ENCODE measurements at places on chromosomes 5 and 9.

DNA sequence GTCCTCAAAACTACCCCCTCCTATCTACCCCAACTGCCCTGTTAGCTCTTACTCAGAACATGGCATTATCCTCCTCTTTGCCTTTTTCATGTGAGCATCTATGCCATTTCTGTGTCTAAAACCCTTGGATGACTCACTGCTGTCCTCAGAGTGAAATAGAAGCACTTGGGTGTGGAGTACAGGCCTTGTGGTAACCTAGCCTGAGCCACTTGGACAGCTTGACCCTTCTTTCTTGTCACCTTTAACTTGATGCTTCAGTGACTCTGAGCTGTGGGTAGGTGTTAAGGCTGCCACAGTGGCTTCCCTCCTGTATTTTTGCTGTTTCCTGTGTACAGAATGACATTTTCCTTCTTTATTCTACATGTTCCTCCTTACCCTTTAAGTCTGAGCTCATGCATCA lies 391.4 kb downstream of the SH3GL2 start:
- DNase-seq, result no peak

DNA sequence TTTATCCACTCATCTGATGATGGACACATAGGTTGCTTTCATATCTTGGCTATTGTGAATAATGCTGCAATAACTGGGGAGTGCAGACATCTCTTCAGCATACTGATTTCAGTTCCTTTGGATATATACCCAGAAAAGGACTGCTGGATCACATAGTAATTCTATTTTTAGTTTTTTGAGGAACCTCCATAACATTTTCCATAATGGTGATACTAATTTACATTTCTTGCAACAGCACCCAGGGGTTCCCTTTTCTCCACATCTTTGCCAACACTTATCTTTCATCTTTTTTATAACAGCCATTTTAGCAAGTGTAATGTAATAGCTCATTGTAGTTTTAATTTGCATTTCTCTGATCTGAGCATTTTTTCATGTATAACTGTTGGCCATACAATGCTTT lies 34.1 kb upstream of the NR4A3 start:
- DNase-seq, result no peak

DNA sequence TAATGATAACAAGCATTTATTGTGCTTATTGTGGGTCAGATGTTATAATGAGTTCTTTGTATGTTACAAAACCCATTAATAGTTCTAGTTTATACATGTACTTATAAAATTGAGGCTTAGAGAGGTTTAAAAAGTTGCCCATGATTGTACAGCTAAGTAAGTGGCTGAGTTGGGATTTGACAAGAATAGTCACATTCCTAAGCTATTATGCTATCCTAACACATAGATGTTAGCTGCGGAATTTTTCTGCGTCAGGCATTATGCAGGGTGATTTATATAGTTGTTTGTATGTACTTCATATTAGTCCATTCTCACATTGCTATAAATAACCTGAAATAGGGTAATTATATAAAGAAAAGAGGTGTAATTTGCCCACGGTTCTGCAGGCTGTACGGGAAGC lies 12.5 kb downstream of the COMMD10 start:
- no peak for DNase-seq

- no peak for DNase-seq
Measured at GRCh38 chr5:1512541-1513291, 11.0 kb downstream of the LPCAT1 start.

GRCh38 chr9:133711428-133712220 lies 26.5 kb downstream of the SARDH start:
- DNase-seq, result no peak

GRCh38 chr5:166883016-166883415 lies 1408.4 kb upstream of the WWC1 start:
- DNase-seq, result no peak

DNA sequence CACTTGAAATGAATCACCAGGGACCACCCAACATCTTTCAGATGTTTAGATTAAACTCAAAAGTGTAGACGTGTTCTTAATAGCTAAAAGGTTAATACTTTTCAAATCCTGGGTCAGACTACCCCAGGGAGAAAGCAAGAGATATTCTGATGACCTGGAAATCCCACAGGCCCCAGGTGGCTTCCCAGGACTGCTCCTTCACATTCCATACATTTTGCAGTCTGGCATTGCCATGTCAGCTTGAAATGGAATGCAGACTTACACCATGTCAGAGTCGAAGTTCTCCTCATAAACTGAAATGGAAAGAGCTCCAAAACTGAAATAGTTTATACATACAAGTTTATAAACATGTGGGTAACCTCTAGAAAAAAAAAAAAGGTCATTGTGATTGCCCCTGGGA lies 61.5 kb downstream of the TMEM167A start:
- DNase-seq, result no peak

DNA sequence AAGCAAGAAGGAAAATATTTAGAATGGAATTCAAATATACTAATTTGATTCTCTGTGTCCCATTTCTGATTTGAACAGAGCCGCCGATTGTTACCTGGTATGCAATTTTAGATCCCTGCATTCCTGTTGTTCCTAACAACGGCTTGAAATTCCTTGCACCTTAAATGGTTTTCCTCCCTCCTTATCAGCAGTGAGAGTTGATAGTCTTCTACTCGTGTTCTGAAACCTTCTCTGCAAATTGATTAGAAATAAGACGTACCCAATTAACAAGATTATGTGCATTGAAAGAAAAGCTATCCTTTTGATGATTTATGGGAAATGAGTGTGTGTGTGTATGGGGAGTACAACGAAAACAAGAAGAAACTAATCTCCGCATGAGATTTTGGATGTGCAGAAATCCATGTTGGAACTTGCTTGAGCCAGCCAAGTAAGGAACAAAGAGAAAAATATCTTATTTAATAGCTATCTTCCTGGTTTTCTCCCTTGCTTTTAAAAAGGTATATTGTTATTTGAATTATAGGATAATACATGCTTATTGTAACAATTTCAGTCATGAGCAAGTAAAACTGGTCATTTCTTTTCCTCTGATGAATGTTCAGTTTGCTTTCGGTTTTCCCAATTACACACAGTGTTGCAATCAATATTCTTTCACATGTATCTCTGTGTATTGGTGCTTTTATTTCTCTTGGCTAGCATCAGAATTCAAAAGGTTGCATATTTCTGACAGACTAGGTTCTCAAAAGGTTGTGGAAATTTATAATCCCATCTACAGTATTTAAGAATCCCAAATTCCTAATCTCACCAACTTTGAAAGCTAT lies 211.1 kb upstream of the ACTBL2 start:
- DNase-seq, result no peak

GRCh38 chr5:104372796-104373195 lies 810.2 kb upstream of the NUDT12 start:
- DNase-seq, result no peak

DNA sequence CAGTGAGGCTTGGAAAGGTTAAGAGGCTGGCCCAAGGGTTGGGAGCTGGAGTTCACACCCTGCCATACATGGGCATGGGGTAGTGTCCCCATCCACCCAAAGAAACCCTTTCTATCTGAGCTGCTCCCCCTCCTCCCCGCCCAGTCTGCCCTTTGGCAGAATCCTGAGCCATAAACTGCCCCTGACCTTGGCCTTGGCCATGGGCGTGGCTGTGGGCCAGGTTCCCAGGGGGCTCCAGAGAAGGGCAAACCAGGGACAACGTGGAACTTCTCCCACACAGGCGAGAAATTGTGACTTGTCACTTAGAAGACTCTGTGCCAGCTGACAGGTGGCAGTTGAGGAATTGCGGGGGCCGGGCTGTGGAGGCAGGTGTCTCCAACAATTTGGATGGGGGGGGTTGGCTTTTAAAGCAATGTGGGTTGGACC lies 4.8 kb downstream of the FAM78A start:
- no peak for DNase-seq

GRCh38 chr9:26247861-26248260 lies 569.6 kb upstream of the TUSC1 start:
- DNase-seq, result no peak

DNA sequence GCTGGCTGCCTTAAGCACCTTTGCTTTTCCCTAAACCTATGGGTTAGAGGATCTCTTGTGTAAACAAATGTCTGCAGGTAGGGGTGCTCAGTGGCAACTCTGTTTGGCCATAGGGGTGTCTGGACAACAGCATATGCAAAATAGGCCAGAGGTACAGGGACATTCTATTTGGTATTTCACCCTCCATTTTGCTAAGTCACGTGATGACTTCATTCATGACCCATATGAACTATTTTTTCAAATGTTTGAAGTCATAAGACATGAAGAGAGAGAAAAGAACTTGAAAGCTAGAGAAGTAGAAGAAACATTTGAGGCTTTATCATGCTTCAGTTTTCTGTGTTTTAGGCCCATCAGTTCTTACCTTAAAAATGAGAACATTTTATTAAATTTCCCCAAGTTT lies 370.2 kb downstream of the GADD45G start:
- no peak for DNase-seq

DNA sequence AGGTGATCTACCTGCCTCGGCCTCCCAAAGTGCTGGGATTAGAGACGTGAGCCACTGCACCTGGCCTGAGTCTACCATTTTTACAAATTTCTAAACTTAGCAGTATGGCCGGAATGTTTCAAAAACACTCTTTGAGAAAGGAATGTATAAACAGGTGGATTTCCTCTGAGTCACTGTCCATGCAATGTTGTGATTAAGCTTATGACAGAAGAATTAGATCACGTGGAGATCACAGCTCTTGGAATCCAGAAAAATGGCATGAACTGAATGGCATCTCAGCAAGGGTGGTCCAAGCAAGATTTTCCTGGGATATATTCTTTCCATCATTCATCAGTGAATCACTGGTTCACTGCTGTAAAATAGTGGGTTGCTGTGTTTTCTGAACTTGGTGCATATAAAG lies 865.0 kb downstream of the PTPRD start:
- DNase-seq, result no peak

- DNase-seq, result no peak
Measured at GRCh38 chr9:86077276-86077675, 22.1 kb downstream of the GOLM1 start.

GRCh38 chr5:131610198-131611063 lies 24.6 kb downstream of the RAPGEF6 start:
- DNase-seq, result no peak

DNA sequence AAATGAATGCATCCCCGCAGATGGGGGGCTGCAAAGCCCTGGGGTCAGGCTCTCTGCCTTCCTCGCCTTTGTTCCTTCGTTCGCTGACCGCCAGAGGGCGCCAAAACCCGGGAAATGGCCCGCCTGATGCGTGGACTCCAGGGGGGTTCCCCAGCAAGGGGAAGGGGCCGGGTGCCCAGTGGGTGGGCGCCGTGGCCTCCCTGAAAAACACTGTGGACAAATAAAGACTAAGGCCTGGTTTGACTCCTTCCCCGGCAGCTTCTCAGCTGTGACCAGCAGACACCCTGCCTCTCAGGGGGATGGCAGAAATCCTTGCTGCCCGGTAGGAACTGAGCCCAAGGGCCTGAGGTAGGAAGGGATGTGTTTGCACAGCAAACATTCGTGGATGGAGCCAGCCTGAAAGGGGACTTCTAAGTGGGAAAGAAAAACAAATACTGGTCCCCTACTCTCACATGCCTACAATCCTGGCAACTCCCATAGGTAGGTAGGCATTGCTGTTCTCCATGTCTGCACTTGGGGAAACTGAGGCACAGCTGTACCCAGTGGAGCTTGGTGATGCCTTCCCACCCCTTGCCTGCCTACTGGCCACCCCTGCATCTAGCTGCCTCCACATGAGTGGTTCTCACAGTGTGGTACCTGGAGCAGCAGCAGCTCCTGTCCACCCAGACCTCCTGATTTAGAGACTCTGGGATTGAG lies 57.7 kb downstream of the DUSP1 start:
- DNase-seq, result no peak

DNA sequence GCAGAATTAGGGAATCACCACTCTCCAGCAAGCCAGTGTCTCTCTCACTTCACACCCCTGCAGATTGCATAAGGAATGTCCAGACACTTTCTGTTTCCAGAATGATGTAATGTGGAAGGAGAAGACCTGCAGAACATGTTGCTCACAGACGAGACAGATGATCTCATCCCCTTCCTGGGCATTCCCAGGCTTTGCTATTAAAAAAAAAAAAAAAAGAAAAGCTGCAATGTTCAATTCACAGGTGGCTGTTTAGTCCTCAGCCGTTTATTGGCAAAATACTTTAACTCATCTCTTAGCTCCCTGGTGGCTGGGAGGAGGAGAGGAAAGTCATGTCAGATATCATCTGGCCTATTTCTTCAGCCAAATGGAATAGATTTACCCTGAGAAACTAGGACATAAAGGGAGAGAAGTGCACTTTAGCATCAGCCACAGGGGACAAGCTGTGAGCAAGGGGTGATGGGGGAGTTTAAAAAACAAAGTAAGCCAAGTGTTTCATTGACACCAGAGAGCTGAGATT lies 95.9 kb upstream of the TNC start:
- no peak for DNase-seq

DNA sequence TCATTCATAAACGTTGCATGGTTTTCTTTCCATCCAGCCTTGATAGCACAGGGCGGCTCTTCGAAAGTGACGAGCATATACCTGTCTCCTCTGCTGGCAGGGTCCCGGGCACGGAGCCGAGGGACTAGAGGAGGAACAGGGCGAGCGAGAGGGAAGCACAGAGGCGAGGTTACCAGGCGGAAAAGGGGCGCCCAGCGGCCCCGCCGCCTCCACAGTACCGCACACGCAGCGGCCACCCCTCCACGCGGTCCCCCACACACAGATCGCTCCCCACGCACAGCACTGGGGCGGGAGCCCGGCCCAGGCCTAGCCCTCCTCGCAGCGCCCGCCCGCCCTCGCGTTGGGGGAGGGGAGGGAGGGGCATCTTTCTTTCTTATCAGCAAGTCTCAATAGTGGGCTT lies 296.6 kb upstream of the DAB2 start:
- no peak for DNase-seq

- DNase-seq, result no peak
Measured at GRCh38 chr5:122297587-122298298, 14.3 kb upstream of the SNCAIP start.
